ENCODE measurements at places on chromosomes 4 and X. TPM values are rescaled to one million over a fixed set of nuclear protein-coding genes. Genes with fewer than 3 reads are reported as not detected.

The EDA2R gene
- total RNA-seq = 5.6 TPM

The PAGE1 gene
- total RNA-seq = not detected

The CXorf49B gene
- total RNA-seq = not detected

The PLP1 gene
- 0.86 TPM for total RNA-seq

The DLG3 gene
- total RNA-seq = 6.0 TPM
